ENCODE measurements at places on chromosomes 7 and 10.

- no peak for DNase-seq
These were observed 5.0 kb downstream of the CLRN3 start for GRCh38 chr10:127887541-127888415.

- no peak for DNase-seq
These were observed 229.2 kb downstream of the KCND2 start for GRCh38 chr7:120502132-120502531.

DNA sequence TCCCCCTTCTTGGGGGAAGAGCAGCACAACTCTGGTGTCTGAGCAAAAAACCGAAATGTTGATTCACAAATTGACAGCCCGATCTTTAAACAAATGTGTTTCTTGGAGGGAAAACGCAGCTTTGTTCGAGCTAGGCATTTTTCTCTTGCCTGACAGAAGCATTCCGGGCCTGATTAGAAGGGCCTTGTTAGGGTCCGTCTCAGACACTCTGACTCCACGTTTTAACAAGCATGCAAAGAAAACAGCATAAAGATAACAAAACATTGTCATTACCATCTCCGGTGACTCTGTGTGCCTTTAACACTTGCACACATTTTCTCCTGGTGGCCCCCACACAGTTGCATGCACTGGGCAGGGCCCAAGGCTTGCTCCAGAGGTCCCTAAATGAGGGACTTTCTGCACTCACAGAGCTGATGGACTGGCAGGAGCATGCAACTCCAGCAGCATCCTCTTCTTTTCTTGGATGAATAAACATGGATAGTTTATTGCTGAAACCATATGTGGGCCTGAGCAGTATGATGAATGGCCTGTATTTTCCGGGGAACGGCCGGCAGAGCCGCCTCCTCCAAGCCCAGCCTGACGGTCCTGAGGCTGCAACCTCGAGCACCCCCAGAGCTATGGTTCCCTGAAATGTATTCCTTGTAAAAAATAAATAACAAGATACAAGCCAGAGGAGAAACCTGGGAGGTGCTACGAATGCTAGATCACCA is 50.9 kb downstream of the EBF3 start:
- DNase-seq: no peak

DNA sequence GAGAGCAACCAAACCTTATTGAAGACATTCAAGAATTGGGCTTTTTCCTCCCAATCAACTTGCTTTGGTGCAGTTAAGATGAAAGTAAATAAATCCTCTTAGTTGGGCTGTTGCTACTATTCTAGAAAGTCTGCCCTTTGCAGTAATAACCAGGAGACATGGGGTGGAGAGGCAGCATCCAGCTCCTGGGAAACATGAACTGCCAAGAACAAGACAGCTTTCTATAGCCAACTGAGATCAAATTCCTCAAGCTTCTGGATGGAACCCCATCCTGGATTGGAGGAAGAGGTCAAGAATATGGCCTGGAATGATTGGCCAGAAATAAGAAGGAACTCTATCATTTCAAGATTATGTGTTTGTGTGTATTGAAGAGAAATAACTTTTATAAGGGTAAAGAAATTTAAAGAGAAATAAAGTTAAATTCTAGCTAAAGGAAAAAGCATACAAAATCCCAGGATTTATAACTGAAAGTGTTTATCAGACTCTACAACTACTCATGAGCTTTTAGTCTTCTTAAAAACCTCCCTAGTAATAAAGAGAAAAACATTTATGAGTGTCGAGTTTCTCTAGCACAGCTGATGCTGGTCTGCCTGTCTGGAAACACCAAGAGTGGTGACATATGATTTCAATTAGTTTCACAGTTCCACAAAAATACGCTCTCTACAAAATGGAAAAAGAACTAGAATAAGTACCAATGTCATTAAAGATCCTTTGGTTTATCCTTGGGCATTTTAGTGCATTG is 70.1 kb upstream of the COL1A2 start:
- no peak for DNase-seq

- no peak for DNase-seq
These were observed 129.3 kb downstream of the FAM107B start for GRCh38 chr10:14645239-14645960.

DNA sequence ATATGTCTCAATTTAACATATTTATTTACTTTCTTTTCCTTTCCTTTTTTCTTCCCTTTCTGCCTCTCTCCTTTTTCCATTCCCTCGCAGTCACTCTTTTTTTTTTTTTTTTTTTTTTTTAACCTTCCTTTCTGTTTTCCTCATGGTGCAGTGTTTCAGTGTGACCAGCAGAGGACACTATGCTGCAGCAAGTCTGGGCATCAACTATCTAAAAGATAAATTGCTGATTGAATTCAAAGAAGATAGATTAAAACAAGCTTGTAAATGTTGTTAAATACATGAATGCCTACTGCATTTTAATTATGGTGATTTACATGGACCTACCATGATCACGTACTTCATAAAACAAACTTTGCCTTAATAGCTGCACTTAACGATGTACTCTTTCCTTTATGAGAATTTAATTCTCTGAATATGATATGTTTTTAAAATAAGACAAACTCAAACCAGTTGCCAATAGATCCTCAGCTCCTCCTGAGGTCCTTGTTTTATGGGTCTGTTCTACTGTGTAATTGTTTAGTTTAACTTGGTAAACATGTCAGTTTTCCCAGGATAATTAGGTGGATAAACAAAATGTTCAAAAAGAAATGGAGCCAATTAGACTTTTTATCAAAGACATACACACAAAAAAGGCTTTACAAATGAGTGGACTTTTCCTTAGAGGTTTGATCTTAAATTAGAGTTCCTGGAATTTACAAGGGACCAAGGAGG is 101.0 kb upstream of the AGR3 start:
- DNase-seq: no peak

DNA sequence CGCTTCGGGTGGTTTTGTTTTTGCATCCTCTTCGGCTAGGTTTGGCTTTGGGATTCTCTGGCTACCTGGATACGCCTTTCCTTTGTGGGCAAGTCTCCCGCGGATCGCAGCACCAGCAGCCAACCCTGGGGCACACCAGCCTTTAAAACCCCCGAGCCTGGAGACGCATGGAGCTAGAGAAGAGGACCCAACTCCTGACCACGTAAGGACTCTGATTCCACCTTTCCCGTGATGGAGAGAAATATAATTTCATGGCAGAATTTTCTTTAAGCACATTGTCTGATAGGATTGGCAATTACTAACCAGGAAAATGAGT is 535.4 kb upstream of the GALNT17 start:
- DNase-seq: no peak

DNA sequence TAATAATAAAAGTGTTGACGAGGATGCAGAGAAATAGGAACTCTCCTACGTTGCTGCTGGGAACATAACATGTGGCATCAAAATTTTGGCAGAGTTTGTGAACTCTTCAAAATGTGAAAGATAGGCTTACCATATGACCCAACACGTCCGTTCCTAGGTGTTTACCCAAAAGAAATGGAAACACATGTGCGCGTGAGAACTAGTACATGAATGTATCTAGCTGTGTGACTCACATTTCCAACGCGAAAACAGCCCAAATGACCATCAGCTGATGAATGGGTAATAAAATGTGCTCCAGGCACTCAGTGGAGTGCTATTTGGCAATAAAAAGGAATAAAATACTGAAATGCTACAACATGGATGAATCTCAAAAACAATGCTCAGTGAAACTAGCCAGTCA is 10.4 kb upstream of the ELFN1 start:
- DNase-seq: no peak

- no peak for DNase-seq
These were observed 431.2 kb upstream of the C7orf33 start for GRCh38 chr7:148159331-148159730.

DNA sequence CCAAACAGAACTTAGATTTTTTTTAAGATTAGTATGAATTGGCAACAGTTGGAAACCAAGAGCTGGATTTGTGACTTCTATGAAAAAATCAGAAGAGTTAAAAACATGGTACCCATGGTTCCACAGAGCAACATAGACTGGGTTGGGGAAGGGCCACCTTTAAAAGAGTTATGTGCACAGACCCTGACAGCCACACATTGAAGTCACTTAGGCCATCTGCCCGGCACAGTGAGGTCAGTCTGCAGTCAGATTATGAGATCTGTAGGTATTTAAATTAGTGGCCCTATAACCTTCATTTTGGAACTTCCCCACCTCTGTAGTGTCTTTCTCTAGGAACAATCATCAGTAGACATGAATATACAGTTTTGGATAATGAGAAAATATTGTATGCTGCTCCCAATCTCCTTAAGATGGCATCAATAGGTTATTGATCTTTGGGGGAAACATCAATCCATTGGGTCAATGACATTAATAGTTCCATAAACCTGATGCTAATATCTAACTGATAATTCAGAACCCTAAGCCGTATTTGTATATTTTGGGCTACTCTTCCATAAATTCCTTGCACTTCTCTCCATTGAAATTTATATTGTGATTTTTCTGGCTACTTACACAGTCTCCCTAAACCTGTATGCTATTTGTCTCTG is 7.0 kb downstream of the ANKRD1 start:
- no peak for DNase-seq

- DNase-seq: no peak
These were observed 17.3 kb downstream of the ABCB4 start for GRCh38 chr7:87458148-87458547.

- no peak for DNase-seq
These were observed 37.1 kb downstream of the SDK1 start for GRCh38 chr7:3338161-3338560.

- no peak for DNase-seq
These were observed 71.0 kb downstream of the DLG5 start for GRCh38 chr10:77855404-77856155.

- DNase-seq: no peak
These were observed 3.5 kb downstream of the ITIH2 start for GRCh38 chr10:7706534-7707073.

- DNase-seq: no peak
These were observed 180.7 kb upstream of the PFKP start for GRCh38 chr10:2886662-2887061.

GRCh38 chr10:11017570-11018431 is at the start of gene CELF2:
CELF2 (plus strand) TSS chr10:11017872; CDS start chr10:11018090, 218 bp downstream.
- DNase-seq: peak; percentile 31

DNA sequence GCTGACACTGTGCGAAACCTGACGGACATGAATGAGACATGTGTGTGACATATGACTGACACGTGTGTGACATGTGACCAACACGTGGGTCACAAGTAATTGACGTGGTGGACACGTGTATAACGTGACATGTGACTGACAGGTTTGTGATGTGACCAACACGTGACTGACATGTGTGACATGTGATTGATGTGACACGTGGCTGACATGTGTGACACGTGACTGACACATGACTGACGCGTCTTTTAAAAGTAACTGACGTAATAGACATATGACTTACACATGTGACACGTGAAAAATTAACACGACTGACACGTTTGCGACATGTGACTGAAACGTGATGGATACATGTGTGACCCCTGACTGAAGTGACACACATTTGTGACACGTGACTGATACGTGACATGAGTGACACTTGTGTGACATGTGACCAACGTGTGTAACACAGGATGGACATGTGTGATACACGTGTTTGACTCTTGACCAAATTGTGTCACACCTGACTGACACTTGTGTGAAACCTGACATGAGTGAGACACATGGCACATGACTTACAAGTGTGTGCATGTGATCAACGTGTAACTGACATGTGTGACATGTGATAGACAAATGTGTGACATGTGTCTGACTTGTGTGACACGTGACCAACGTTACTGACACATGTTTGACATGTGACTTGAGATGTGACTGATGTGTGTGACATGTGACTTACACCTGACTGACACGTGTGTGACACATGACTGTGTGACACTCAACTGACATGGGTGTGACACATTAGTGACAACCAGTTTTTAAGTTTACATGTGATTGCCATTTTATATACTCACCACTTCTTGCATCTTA is 56.9 kb downstream of the ZNF92 start:
- DNase-seq: no peak

- DNase-seq: peak; percentile 17
These were observed 514 bp downstream of the RNF216 start for GRCh38 chr7:5780801-5781496.

DNA sequence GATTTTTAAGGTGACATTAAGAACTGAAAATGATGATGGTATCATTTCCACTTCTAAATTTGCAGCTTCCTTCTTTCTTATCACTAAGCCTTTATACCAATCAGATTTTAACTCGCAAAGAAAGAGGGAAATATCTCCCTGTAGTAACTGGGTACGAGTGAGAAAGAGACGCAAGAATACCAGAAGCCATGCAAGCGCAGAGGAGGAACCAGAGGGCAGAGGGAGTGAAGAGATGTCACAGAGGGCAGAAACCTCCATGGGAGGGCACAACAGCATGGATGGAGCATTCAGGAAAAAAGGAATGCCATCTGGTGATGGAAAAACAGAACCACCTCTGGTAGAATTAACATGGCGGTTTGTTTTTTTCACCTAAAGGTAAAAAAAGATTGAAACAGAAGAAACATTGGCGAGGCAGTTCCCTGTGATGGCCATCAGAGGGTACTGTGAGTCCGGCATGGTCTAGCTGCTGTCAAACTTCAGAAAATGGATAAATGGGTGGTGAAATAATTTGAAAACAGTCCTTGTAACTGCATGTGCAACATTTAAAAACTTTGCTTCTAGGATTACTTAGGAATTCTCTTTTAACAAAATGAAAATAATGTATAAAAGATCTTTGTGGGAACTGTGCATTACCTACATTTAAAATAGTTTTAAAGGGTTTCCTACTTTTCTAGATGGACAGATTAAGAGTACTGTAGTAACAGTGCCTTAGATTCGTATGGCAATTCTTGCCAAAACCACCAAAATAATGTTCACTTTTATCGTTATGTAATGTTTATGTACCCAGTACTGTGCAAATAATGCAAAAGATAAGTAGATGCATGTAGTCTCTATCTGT is 91.8 kb downstream of the ARHGAP12 start:
- no peak for DNase-seq

DNA sequence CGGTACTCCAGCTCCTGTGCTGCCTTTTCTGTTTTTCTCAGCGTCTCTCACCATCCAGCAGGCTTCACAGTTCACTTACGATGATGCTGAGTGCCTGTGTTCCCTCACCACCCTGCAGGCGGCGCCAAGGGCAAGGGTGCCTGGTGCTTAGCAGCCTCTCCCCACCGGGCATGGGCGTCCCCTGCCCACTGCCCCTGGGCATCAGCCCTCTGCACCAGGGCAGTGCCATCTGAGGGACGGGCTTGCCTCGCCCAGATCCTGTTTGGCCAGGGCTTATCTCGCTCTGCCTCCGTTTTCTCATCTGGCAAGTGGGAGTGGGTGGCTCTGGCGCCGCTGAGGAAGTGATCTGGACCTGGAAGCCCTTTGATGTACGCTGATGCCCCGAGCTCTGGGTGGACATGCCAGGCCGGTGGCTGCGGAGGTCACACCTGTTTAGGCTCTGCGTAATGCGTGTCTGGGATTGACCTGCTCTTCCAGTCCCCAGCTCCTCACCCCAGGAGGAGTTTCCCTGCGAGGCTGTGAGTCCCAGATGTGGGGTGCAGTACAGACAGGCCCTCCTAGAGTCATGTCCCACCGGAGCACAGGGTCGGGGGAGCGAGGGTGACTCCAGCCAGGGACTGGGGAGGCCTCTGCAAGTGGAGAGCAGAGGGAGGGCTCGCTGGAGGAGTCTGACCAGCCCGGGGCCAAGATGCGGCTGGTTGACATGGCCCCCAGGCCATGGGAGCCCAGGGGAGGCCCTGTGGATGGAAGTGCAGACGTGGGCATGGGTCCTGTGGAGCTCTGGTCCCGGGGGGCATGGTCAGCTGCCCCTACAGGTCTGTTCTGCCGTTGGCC is 11.8 kb downstream of the TTYH3 start:
- DNase-seq: no peak
